ENCODE measurements at places on chromosomes 5 and 9. TPM values are rescaled to one million over a fixed set of nuclear protein-coding genes. Genes with fewer than 3 reads are reported as not detected.

Gene CDH10
- total RNA-seq: not detected

- H3K27me3 ChIP-seq: peaks cover 2% of the 10 kb centered on the region
- H3K27ac ChIP-seq: no peak overlapping the region
- H3K36me3 ChIP-seq: no peaks in the 10 kb centered on the region
- H3K4me3 ChIP-seq: no peak overlapping the region
- H3K4me1 ChIP-seq: no peaks in the 10 kb centered on the region
Observed at GRCh38 chr5:87245451-87245850, 22.2 kb upstream of the RASA1 start.

Gene KIAA1958
- total RNA-seq: 4.4 TPM

Gene CCDC180
- 8.5 TPM for total RNA-seq

DNA sequence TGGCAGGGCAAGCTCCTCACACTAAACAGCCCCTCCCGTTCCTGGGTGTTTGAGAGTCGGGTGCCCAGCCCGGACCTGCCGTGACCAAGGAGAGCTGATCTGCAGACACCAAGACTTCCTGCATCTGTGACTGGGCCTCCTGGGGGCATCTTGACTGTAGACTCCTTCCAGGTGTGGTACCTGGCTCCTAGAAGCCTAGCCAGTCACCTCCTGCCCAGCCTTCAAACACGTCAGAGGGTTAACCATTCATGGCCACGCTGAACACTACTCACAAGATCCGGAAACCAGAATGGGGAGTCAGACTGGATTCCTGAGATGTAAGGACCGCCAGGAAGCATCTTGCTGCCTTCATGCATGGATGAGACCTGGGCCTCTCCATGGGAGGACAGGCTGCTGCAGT, 3.7 kb upstream of the LCN2 start:
- no peak overlapping the region for H3K27ac ChIP-seq
- no peak overlapping the region for H3K4me3 ChIP-seq
- DNase-seq: peak; percentile 72
- no peaks in the 10 kb centered on the region for H3K27me3 ChIP-seq

GRCh38 chr5:54460181-54460919, 4.9 kb downstream of the HSPB3 start:
- DNase-seq: no peak
- H3K36me3 ChIP-seq: no peaks in the 10 kb centered on the region
- H3K27me3 ChIP-seq: no peaks in the 10 kb centered on the region
- peak overlapping the region; percentile 56 for H3K27ac ChIP-seq
- peaks cover 46% of the 10 kb centered on the region for H3K4me1 ChIP-seq
